ENCODE measurements at places on chromosomes 11 and 22.

GRCh38 chr11:27196203-27196897, 155.7 kb downstream of the BBOX1 start:
- no peak for DNase-seq

- no peak for DNase-seq
These were observed 905.5 kb upstream of the RAG2 start for GRCh38 chr11:37503411-37504059.

DNA sequence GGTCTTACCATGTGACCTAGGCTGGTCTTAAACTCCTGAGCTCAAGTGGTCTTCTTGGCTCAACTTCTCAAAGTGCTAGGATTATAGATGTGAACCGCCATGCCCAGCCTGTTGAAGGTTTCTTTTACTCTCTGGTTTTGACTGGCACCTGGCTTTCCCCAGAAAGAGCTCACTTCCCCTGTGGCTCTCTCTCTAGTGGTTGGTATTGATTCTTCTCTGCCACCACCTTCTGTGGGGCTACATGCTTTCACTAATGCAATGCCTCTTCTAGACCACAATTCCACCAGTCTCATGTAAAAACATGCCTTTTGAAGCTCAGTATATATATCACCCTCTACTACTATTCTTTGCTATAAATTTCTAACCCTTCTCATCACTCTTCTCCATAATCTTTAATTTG, 67.2 kb downstream of the CCDC83 start:
- no peak for DNase-seq

- no peak for DNase-seq
These were observed 2.1 kb upstream of the DPAGT1 start for GRCh38 chr11:119103793-119104192.

DNA sequence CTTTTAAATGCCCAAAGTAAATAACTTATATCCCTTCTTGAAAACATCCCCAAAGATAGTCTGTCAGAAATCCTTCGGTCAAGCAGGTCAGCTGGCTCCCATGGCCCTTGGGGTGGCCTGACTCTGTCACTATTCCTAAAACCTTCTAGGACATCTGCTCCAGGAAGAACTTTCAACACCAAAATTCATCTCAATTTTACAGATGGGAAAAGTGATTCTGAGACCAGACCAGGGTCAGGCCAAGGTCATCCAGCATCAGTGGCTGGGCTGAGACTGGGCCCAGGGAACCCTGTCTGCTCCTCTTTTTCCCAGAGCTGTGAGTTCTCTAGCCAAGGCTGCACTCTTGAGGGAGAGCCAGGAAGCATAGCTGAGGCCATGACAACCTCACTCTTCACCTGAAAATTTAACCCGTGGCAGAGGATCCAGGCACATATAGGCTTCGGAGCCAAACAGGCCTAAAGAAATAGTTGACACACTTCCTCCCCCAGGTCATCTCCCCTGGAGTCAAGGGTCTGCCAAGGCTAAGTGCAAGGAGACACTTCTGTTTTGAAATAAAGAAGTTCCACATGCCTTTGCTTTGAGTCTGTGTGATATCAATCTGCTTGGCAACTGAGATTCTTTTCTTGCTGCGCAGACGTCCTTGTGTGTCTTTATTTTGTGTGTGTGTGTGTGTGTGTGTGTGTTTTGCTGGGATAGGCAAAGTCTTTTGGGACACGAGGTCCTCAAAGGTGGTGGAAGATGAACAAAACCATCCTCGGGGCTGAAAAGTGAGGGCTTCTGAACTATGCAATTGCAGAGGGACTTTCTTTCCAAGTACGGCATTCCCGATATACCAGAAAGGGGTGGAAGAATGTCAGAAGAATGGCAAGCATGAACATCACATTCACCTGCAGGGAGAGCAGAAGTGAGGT, 16.8 kb upstream of the PRG2 start:
- no peak for DNase-seq

Measured in stimulated activated CD8-positive, alpha-beta memory T cell treated with anti-CD3 and anti-CD28 coated beads, Interleukin-4, amount 100 ng/mL, for 4 hours (primary cell).